ENCODE measurements at places on chromosomes 16 and 17. TPM values are rescaled to one million over a fixed set of nuclear protein-coding genes. Genes with fewer than 3 reads are reported as not detected.

GRCh38 chr17:2955931-2956582, 107.3 kb downstream of the OR1D5 start:
- peaks cover 12% of the 10 kb centered on the region for H3K4me1 ChIP-seq
- no peak overlapping the region for H3K27ac ChIP-seq
- no peak overlapping the region for H3K4me3 ChIP-seq
- H3K27me3 ChIP-seq: peaks cover 9% of the 10 kb centered on the region

DNA sequence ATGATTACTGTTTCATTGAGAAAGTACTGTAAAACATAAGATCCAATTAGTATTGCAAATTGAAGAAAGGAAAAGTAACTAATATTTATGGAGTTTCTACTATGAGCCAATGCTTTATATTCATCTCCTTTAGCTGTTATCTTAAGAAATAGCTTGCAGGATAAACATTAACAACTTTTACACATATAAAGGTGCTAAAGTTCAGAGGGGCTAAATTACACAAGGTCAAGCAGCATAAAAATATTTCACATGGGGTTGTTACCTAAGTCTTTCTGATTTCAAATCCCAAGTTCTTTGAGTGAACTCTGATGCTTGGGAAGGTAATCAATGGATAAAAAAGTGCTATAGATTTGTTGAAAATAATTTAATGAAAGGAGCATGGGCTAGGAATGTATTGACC, 765.5 kb downstream of the CDH8 start:
- no peaks in the 10 kb centered on the region for H3K27me3 ChIP-seq
- DNase-seq: no peak
- no peaks in the 10 kb centered on the region for H3K36me3 ChIP-seq
- no peaks in the 10 kb centered on the region for H3K4me1 ChIP-seq

SLC43A2 gene
- 0.55 TPM for total RNA-seq

SMIM5 gene
- total RNA-seq: not detected

DNA sequence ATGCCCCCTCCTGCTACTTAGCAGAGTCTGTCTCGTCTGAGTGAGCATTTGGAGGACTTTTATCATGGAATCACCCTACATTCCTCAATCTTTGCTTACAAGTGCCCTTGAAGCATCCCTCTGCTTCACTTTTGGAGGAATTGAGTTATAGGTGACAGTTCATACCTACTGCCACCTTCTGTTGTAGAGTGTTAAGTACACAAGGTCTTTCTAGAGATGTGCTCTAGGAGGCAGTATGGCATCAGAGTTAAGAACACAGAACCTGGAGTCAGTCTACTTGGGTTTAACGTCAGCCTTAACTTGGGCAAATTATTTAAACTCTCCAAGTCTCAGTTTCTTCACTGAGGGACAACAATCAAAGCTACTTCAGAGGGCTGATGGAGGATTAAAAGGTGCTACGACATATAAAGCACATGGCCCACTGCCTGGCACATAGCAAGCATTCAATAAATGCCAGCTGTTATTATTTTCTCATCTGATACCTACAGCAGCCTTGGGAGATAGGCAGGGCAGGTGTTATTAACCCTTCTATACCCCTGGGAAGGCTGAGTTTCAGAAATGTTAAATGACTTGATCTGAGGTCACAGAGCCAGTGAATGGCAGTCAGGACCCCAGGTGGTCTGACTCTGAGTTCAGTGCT, 62.2 kb downstream of the UTP18 start:
- H3K36me3 ChIP-seq: no peaks in the 10 kb centered on the region
- H3K27ac ChIP-seq: no peak overlapping the region
- DNase-seq: no peak
- H3K27me3 ChIP-seq: peaks cover 14% of the 10 kb centered on the region

GRCh38 chr17:29294580-29294900, 592 bp upstream of the NUFIP2 start:
- peak overlapping the region; percentile 97 for H3K4me3 ChIP-seq
- H3K27ac ChIP-seq: peak overlapping the region; percentile 98
- peaks cover 27% of the 10 kb centered on the region for H3K4me1 ChIP-seq
- H3K36me3 ChIP-seq: peaks cover 27% of the 10 kb centered on the region
- no peak for DNase-seq

DNA sequence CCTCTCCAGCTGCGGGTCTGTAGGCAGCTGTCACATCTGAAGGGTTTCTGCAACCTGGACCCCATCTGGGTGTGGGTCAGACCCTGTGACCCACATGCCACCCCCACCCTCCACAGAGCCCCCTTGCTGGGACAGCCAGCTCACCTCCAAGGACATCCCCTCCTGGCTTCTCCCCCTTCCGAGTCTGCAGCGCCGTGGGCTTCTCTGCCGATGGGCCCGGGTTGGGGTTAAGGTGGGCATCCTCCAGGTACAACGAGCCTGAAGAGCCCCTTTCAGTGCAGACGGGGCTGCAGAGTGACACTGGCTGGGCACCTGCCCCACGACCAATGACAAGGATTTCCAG, 28.9 kb downstream of the OR1D5 start:
- DNase-seq: no peak
- H3K27me3 ChIP-seq: peaks cover 3% of the 10 kb centered on the region
- no peaks in the 10 kb centered on the region for H3K36me3 ChIP-seq
- no peak overlapping the region for H3K27ac ChIP-seq
